Activated naive CD8-positive, alpha-beta T cell treated with anti-CD3 and anti-CD28 coated beads, Interleukin-2, amount 50 U/mL, for 16 hours (primary cell): ENCODE measurements at places on chromosomes 7 and 10.

DNA sequence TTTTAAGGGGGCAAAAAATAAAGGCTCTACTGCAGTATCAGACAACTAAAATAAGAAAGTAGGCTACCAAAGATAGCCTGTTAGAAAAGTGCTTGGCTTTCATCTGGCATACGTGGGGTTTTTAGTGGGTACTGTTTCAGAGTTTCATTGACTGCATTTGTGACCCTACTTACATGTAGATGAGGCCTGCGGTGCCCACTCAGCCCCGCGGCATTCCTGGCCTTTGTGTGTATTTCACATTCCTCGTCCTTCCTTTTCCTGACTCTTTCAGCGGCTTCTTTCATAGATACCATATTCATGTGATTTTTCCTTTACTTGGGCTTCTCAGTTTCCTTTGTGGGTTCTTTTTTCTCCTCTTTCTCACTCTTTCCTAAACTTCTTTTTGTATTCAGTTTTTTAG lies 50.7 kb downstream of the UBE3C start:
- no peak for DNase-seq

DNA sequence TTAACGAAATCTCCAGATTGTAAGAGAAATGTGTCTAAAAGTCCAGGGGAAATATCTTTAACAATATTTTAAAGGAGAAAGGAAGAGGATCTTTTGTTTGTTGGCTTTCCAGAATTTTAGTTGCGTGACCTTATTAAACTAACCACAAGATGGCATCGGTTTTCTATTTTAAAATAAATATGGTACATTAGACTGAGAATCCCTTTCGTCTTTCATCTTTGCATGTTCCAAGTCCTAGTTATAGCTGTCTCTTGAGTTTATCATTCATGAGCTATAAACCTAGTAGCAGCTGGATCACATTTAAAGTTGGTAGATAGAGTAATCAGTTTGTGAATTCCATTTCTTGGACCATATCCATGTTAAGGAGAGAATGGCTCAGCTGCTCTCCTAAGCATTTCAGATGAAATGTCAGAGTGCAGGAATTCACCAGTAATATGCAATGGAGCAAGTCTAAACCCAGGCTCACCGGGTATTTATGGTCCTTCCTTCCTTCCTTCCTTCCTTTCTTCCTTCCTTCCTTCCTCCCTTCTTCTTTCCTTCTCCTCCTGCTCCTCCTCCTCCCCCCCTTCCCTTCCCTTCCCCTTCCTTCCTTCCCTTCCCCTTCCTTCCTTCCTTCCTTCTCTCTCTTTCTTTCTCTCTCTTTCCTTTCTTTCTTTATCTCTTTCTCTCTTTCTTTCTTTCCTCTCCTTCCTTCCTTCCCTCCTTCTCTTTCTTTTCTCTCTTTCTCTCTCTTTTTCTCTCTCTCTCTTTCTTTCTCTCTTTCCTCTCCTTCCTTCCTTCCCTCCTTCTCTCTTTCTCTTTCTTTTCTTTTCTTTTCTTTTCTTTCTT lies 57.8 kb upstream of the RAB18 start:
- no peak for DNase-seq

DNA sequence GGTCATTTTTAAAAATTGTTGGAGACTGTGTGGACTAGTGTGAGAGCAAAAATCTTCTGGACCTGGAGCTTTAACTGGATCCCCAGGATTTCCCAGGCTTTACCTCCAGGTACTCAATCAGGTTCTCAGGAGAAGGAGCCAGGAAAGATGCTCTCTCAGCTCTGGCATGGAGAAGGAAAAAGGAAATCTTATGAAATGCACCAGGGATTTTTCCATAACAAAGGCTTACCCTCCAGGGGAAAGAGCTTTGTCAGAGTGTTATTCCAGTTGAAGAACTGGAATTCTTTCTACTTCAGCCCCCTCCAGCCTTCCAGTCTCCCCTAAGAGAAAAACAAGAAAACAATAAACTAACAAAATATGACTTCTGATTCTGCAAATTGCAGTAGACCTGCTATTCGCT lies 436.7 kb upstream of the ANKRD30A start:
- DNase-seq: no peak

GRCh38 chr10:13335881-13336280 lies 12.2 kb downstream of the SEPHS1 start:
- DNase-seq: no peak

- DNase-seq: no peak
Measured at GRCh38 chr7:117480978-117481377, 1.2 kb downstream of the CFTR start.

GRCh38 chr10:17444388-17444714 lies 10.0 kb downstream of the ST8SIA6 start:
- no peak for DNase-seq

DNA sequence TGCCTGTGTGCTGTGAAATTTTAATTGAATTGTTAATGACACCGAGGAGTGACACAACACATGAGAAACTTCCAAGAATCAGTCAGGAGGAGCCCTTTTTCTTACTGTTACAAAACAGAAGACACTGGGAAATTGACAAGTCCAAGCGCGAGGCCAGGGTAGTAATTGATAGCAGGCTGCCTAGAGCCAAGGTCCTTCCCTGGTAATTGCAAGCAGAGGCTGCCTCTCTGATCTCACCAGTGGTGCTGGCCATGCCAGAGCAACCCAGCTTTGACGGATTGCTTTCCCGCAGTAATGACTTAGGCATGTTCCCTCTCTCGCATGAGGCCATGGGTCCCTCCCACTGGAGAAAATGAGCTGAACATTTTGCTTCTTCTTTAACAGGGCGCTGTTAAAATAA lies 111.5 kb downstream of the LRMDA start:
- DNase-seq: no peak

DNA sequence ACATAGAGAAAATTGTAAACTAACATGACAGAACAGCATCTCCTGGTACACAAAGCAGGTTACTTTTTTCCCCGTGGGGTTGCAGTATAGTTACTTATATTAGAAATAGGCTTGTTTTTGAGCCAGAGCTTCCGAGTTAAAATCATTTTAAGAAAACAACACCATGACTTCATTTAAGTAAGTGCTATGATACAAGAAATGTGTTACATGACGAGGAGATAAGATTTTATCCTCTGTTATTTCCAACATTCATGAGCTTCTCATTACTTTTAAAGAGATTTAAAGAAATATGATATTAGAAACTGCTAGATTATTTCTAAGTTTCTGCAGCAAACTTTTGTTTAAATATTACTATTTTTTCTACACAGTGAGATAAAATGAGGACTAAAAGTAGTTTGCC lies 968.7 kb downstream of the GATA3 start:
- no peak for DNase-seq
